ENCODE measurements at places on chromosomes 1 and 21.

DNA sequence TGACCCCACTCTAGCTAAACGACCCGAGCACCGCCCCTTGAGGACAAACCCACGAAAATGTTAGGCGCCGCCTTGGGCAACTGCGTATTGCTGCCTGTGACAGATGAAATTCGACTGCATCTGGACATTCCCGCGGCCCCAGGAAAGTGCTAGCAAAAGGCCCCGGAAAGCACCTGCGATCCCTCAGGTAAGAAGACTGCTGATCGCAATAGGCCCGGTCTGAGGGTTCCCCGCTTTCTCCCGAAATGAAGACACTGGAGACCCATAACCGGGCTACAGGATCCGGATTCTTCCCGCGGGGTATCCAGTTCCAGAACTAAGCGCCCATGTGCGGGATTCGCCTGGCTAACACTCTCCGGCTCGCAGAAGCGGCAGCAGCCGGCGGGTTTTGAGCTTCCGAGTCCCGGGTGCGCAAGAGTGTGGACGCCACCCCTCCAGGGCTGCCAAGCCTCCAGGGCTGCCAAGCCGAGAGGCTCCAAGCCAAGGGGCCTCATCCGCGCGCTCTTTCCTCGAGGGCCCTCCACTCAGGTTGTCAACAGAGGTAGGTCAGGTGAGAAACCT is 157.9 kb upstream of the NBPF11 start:
- DNase-seq, result no peak

DNA sequence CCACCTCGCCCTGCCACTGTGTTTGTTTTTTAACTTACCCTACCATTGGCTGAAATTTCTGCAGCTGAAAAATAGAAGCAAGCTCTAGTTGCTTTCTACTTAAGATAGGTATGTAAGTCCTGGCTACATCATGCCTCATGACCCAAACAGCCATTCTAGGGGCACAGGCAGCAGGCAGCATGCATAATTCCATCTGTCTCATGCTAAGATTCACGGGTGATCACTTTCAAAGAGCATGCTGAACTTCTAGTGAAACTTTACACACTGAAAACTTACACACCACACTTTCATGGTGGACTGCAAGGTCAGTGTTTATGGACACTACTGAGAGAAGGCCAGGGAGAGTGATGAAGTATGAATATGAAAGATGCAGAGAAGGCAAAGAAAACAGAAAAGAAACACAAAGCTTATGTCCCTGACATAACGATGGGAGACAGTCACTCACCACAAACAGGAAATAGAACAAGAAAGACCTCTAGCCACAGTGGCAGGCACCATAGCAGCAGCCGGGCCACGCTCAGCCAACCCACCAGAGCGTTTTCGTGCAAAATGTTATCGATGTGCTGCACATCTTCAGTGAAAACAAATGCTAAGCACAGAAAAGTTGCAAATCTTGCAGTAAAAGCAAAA is 102.3 kb upstream of the TIAM1 start:
- peak; percentile 45 for DNase-seq

GRCh38 chr1:48939042-48939441 is 162.4 kb upstream of the BEND5 start:
- DNase-seq, result no peak

DNA sequence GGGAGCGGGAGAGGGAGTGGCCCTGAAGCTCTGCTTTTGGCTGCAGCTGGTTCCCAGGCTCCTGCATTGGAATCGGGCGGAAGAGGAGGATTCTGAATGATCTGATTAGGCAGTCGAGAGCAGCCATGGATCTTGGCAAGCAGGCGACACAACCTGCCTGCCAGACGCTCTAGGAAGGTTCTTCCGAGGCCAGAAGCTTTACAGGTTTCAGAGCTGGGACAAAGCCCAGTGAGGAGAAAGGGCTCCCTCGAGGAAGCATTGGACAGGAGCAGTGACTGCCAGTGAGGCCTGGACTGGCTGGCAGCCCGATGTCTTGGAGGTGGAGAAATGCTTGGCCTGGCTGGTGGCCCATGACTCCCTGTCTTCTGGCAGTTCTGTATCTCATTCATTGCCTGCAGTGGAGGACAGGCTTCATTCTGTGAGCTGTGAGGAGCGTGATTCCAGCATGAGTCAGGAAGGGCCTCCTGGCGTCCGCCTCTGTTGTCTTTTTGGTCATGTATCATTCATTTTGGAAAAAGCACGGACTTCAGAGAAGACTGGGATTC is 132.7 kb upstream of the IPO9 start:
- no peak for DNase-seq

GRCh38 chr1:31701091-31701736 is 2.6 kb downstream of the COL16A1 start:
- DNase-seq, result peak; percentile 50

DNA sequence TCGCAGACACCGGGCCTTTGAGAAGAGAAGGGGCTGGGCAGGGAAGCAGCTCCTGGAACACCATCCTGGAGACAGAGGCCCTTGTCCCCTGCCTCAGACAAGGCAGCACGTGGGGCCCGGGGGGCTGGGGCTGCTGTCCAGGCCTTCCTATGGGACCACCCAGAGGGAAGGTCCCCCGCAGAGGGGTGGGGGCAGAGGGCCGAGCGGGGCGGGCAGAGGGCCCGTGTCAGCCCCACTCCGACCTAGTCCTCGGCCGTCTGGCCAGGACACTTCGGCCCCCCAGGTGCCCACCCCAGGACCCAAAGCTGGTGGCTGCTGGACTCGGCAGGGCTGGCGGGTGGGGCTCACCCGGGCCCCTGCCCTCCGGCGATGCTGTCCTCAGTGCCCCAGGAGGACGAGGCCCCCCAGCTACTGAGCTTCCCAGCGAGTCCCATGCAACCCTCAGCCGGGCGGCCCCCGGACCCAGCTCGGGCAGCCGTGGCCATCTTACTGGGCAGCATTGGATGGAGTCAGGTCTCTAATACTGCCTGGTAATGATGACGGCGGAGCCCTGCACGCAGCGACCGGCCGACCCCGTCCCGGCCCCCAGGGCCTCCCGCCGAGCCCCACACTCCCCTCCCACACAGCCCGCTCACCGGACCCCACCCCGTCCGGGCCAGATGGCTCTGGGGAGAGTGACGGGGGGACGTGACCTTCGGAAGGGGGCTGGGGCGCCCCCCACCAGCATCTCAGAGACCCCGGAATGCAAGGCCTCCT is 6.9 kb upstream of the TTLL10 start:
- no peak for DNase-seq

DNA sequence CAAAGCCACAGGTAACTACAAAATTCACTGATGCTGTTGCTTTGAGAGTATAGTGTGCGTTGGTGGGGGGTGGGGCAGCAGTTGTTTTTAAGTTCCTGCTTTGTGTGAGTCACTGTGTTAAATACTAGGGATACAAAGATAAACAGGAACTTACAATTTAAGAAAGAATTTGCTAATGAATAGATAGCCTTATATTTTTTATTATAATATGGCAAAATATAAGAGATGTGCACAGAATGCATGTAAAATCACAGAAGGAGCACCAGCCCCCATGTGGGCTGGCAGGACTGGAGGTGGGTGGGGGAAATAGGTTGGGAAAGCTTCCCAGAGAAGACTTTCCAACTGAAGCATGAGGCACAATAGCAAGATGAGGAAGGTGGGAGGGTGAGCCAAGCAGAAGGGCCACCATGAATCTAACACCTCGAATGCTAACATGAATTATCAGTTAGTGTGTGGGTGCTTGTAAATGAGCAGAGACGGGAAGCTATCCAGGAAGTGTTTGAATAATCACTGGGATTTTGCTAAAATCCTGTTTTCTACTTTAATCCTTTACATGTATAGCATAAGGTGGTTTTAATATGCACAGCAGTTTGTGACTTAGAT is 57.0 kb upstream of the RAVER2 start:
- no peak for DNase-seq

DNA sequence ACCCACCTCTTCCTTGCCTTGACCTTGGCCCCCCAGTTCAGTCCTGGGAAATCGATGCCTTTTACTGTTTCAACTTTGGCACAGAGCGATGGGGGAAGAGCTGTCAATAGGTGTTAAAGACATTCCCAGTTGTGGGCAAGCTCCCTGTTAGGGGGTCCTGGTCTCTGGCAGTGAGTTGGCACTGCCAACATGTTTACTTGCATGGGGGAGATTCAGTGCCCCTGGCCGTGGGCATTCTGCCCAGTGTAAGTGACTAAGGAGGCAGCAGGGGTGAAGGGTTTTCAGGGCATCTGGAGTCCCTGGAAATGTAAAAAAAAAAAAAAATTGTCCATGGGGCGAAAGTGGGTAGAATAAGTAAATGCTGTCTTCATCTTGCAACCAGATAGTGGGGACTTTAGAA is 407.0 kb downstream of the PTPRU start:
- DNase-seq, result no peak

DNA sequence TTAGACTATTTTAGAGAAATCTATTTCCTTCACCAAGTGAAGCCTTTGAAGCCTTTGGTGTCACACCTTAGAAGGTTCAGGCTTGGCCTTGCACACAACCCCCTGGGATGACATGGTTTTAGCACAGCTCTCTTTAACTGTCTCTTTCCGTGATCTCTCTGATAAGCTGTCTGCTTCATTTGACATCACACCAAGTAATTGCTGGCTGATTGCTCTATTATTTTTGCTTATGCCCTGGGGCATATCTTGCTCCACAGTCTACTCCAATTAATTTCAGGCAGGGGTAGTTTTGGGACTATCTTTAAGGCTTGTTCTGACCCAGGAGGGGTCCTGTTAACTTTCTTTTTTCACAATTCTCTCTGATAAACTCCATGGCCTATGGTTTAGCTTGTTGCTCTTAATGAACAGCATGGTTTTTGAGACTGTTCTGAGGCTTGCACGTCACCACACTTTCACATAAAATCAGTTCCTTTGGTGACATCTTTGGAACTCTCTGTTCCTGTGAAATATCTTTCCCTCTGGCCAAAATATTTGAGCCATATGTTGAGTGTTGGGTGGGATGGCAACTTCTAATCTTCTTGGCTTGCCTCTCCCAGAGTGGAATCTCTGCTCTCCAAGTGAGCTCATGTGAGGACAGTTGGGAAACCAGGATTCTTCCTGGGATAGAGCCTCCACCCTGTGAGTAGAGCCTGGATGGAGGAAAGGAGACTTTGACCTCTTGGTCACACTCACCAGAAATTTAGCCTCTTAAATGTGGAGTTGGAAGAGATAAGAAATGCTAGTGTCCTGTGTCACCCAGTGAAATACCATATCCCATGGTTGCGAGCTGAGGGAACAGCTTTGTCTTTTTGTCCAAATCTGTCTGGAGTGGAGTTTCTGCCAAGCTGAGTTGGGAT is 63.6 kb downstream of the MAP3K21 start:
- DNase-seq, result no peak

DNA sequence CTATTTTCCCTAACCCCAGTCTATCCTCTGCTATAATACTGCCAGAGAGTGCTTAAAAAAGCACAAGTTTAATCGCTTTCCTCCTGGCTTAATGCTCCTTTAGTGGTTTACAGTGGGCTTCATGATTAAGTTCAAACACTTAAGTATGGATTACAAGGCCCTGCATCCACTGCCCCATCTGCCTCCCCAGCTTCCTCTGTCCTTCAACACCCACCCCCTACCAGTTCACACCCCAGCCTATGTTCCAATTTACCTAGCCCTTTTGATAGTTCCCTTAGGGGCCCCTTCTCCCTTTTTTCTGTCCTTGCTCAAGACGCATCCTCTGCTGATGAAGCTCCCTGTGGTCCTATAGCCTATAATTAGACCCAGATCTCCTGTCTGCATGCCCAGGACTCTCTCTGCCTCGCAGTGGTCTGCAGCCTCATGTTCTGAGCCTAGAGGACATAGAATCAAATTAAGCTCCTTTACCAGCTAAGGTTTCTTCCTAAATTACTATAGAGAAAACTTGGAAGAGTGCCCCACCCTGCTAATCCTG is 212.5 kb downstream of the FGGY start:
- no peak for DNase-seq

DNA sequence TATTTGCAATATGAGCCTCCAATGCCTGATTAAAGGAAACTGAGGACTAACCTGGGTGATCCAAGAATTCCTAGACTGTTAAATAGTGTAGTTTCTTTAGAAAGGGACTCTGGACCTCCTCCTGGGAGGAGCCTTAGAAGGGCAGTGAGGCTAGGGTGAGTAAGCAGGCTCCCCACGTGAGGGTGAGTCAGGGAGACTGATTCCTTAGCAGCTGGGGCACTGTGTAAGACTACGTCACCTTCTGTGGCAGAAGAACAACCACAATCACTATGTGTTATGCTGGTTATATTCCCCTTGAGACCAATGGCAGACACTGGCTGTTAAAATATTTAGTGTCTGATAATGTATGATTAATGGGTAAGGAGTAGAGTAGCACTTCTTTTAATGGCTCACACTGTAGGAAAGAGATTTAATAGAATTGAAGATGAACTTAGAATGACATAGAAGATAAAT is 53.3 kb upstream of the SYT14 start:
- DNase-seq, result no peak

DNA sequence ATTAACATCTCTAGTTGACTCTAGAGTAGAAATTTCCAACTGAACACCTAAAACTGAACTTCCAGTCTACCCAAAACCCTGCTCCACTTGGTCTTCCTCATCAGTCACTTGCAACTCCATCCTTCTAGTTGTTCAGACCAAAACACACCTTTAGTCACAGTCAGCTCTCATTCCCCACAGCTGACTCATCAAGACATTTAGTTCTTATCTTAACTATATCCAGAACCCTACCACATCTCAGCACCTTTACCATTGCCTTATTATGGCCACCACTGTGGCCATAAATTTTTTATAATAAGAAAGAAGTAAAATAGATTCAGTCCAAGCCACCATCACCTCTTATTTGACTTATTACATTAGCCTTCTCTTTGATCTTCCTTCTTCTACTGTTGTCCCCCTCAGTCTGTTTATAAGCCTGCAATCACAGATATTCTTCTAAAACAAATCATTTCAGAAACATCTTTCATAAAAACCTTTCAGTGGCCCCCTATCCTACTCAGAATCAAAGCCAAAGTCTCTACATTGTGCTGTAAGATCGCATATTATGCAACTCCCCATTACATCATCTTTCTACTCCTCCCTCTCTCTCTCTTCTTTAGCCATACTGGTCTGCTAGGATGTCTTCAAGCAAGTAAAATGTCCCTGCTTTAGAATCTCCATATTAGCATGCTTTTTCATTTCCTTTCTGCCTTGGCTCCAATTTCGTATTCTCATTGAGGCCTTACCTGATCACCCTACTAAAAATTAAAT is 275.9 kb downstream of the LRRC40 start:
- DNase-seq, result no peak

GRCh38 chr1:236009857-236010256 is 55.0 kb downstream of the NID1 start:
- DNase-seq, result no peak

DNA sequence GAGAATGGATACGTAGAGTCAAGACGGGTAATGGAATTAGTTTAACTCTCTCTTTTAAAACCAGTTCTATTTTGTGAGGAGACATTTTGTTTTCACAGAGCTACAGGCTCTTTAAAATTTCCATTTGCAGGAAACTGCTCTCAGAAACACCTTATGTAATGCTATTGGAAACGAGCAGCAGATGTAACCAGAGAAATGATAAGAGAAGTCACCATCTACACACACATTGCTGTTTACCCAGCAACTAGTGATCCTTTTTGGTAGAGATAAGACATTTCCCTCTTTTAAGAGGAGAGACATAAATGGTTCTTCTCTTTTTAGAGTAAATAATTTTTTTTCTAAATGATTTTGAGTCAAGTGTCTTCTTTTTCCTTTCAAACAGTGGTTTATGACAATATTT is 80.6 kb downstream of the KCTD3 start:
- DNase-seq, result no peak
